Dorsolateral prefrontal cortex (tissue), 122 donors: ENCODE measurements at places on chromosomes 2 and 18. TPM values are rescaled to one million over a fixed set of nuclear protein-coding genes. Genes with fewer than 3 reads are reported as not detected.

Gene SPP2
- total RNA-seq: 1.4 TPM

Gene OSBPL1A
- 202 TPM for total RNA-seq

Gene PMS1
- 57.4 TPM for total RNA-seq

Gene PARD3B
- 19.4 TPM for total RNA-seq

Gene SOX11
- total RNA-seq: 1.5 TPM

Gene DNAH7
- total RNA-seq: 11.3 TPM

Gene GREB1L
- 10.7 TPM for total RNA-seq

Gene TTLL4
- 54.2 TPM for total RNA-seq

Gene CD207
- total RNA-seq: not detected

DNA sequence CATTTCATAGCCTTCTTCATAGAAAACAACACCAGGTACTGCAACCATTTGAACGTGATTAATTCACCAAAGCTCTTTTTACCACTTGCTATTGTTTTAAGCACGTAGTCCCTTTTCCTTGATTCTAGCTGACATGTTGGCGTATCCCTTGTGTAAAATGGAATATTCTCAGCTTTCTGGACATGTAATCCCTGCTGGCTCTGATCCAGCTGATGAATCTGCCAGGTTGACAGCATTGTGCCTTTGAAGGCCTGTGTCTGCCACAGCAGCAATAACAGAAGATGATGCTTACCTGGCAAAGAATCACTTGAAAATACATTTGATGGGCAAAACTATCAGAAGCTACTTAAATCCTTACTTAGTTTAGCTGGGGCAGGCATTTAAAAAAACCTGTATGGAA, 81.0 kb upstream of the CCDC150 start:
- no peak for DNase-seq

GRCh38 chr2:112724591-112725525, 4.0 kb downstream of the NT5DC4 start:
- DNase-seq: no peak

DNA sequence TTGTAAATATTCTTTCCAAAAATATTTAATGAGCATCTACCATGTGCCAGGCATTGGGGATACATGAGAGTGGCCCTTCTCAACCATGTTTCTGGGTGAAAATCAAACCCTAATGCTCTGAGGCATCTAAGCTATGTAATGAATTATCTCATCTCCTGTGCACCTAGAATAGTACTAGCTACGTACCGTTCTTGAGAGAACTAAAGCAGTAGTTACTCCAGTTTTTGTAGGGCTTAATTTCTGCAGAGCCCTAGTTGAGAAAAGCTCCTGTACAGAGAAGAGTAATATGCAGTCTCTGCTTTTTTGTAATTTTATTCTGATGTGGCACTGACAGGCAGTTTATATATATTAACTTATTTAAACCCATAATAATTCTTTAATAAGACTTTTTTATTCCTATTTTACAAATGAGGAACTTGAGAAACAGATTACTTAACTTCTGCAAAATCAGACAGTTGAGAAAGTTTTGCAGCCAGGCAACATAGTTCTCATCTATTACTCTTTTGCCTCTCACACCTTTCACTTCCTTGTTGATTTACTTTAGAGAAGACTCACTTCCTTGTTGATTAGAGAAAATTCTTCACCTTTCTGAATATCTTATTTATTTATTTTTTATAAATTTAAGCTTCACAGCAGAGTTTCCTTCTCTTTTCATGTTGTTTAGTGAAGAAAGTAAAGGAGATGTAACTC, 3.1 kb downstream of the SPOPL start:
- no peak for DNase-seq

- DNase-seq: no peak
These were observed 60.9 kb upstream of the IL1R2 start for GRCh38 chr2:101930847-101931246.

GRCh38 chr2:11161747-11162146, 6.5 kb downstream of the SLC66A3 start:
- DNase-seq: peak; percentile 23

DNA sequence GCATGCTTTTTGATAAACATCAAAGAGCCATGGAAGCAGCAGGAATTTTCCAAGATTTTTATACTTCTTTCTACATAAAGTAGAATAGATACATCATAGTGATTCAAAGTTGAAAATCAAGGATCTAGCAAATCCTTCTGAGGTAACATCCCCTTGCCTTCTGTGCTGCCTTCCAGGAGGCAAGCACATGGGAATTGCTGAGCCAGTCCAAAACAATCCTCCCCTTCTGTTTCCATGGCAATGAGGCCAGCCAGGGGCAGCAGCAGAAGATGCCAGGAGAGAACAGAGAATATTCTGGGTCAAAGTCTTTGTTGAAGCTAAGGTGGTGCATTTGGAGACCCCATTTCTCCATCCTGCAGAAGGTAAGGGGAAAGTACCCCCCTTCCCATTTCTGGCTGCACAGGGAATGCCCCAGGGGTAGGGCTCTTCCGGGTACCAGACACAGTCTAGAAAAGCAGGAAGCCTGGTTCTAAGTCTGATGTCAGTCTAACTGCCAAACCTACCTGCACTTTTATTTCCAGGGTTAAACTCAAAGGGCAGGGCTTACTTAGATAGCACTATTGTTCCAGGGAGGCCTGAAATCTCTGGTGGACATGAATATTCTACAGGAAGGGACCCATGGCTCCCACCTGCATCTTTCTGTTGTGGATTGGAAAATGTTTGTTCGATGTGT, 22.1 kb downstream of the CENPA start:
- DNase-seq: no peak

DNA sequence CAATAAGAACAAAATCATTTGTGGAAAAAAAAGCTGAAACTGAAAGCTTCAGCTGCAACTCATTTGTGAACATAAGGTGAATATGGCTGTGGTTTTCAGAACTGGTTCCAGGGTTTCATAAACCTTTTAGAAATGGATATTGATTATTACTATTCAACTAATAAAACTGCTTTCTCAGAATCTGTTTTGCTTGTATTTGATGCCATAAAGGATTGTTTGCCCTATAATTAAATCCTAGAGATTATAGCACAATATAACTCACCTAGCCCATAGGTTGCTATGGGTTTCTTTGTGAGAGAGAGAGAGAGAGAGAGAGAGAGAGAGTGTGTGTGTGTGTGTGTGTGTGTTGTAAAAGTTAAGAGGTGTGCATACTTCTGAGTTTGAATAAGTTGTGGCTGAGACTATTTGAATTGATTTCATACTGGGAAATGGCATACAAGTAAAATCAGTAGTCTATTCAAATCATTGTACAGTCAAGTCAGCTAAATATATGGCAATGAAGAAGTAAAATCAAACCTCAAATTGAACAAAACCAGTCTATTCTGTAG, 339.2 kb downstream of the ARHGAP15 start:
- no peak for DNase-seq

DNA sequence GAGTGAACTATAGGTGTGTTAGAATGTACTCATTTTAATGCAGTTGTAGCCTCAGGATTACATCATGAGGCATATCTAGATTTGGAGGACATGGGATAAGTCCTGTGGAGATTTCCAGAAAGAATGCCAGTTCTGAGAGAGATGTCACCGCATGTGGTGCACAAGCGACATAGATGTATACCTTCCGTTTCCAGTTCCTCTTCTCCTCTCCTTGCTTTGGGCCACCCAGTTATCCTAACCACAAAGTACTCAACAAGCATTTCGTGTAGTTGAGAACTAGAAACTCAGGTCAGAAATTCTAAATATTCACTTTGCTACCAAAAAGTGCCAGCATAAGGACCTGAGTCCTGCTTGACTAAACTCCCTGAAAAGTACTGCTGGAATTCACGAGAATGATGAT, 66.5 kb downstream of the KCTD18 start:
- DNase-seq: no peak

- DNase-seq: no peak
These were observed 131.7 kb downstream of the NRP2 start for GRCh38 chr2:205814039-205814364.

- no peak for DNase-seq
These were observed 27.3 kb downstream of the NDUFA10 start for GRCh38 chr2:239997686-239998409.

DNA sequence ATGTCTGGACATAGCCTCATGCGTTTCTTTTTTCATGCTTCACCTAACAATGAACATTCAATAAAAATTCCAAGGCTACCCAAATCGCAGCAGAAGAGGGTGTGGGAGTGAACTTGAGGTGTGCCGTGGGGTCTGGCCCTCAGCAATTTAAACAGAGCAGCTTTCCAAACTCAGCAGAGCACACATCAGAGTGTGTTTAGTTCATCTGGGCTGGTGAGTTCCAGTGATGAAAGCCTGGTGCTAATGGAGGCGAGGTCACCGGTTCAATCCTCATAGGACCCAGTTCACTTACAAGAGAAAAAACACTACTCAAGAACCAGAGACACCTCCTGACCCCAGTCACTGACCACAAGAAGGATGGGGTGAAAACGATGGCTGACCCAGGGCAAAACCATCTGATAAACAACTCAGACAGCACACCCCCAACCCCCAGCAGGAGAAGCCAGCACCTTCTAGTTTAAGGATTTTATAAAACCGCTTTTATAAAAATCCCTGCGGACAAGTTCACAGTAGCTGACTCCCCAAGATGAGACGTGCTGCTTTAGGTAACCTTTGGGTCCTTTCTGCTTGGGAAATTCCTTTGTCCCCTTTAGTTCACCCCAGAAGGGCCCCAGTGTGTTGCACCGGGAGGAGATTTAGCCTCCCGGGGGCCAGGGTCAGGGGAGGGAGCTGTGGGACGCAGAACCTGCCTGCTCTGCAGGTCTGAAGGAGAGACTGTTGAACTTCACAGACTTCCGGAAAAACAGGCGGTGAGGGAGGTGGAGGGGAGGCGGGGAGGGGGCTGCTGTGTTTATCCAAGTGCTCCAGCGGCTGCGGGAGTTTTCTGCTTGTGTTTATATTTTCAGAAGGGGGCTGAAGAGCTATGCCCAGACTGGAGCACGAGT, 152.7 kb upstream of the SOX11 start:
- DNase-seq: no peak

DNA sequence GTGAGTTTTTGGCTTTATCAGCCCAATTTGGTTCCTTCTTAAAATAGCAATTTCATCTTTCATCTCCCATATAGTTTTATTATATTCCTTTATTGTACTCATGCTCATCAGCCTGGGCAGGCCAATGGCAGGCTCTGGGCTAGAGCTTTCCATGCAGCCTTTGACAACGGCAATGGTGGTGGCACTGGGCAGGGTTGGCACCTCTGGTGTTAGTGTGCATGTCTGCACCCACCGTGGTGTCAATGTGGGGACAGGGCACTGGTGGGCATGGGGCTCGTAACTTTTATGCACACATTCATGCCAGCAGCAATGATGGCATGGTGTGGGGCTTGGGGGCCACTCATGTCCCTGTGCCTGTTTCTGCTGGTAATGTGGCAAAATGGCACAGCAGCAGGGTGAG, 1305.4 kb downstream of the DSC3 start:
- DNase-seq: no peak

GRCh38 chr2:174263997-174264396, 15.7 kb upstream of the OLA1 start:
- DNase-seq: no peak

DNA sequence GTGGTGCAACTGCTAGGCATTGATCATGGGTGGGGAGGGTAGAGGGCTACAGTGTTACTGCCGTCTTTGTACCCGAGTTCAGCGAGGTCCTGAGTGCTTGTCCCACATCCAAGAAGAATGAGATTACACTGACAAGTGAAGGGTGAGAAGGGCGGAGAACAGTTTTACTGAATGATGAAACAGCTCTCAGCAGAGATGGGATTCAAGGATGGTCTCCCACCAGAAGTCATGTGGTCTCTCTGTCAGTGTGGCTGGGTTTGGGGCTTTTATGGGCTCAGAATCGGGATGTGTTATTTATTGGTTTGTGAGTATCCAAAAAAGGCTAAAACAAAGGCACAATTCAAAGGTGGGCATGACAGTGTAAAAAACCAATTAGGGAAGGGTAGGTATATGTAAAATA, 10.8 kb upstream of the ASB1 start:
- no peak for DNase-seq
